Activated gamma-delta T cell treated with Interleukin-2 at 50 U/mL for 16 hours (primary cell): ENCODE measurements at places on chromosomes 13 and 19.

DNA sequence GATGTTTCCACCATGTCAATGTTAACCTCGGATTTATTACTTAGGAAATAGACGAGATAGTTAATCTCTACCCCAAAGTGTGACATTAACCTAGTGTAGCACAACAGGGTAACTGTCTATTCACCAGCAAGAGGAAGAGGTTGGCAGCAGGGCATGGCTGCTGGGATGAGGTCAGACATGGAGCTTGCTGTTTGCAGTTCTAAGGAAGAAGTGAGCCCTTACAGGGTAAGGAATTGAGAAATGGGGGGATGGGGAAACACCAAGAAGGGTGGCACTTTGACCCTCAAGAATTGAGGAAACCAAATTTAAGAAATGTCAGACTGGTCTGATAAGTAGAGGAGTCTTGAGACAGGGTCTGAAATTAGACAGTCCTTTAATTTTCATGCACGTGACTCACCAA, 62.4 kb downstream of the MBD3L2B start:
- DNase-seq = no peak

- DNase-seq = no peak
Measured at GRCh38 chr19:41441321-41441945, 1.5 kb upstream of the ERICH4 start.

DNA sequence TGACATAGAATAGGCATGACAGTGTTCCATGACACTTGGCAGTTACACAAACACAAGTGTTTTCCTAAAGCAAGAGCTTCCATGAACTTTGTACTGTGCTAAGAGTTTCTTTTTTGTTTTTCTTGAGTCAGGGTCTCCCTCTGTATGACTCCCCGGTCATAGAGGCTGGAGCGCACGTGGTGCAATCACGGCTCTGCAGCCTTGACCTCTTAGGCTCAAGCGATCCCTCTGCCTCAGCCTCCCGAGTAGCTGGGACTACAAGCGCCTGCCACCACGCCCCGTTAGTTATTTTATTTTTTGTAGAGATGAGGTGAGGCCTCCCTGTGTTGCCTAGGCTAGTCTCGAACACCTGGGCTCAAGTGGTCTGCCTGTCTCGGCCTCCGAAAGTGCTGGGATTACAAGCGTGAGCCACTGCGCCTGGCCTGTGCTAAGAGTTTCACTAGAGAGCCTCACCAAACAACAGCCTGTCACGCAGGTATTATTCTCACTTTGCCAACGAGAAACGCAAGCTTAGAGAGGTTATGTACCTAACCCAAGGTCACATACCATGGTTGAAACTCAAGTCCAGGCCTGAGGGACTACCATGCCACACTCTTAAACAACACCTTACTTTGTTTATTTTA, 355.9 kb downstream of the KLF12 start:
- DNase-seq = no peak

GRCh38 chr13:113665597-113666328, 1.3 kb upstream of the GRK1 start:
- no peak for DNase-seq

DNA sequence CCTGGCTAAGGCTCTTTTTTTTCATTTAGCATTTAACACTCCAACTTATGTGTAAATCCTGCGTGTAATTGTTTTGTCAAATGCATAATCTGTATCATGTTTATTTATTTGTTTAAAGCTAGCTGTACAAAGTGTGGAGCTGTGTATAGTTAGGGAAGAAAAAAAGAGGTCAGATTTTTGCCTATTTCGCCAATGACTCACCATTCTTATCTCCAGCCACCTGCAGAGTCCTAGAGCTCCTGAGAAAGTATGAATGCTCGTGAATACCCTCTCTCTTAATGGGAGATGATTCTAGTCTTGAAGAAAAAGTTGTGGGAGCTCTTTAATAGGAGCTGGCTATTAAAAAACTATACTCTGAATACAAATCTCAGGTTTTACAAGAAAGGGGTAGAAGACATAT, 778.8 kb upstream of the SLITRK5 start:
- DNase-seq = no peak

- DNase-seq = no peak
Measured at GRCh38 chr19:11174336-11174735, 18.8 kb upstream of the SPC24 start.

- DNase-seq = no peak
Measured at GRCh38 chr13:99040536-99041131, 62.8 kb upstream of the DOCK9 start.

- DNase-seq = no peak
Measured at GRCh38 chr19:43570174-43570791, 5.0 kb downstream of the XRCC1 start.
